ENCODE measurements at places on chromosomes 3 and 15.

DNA sequence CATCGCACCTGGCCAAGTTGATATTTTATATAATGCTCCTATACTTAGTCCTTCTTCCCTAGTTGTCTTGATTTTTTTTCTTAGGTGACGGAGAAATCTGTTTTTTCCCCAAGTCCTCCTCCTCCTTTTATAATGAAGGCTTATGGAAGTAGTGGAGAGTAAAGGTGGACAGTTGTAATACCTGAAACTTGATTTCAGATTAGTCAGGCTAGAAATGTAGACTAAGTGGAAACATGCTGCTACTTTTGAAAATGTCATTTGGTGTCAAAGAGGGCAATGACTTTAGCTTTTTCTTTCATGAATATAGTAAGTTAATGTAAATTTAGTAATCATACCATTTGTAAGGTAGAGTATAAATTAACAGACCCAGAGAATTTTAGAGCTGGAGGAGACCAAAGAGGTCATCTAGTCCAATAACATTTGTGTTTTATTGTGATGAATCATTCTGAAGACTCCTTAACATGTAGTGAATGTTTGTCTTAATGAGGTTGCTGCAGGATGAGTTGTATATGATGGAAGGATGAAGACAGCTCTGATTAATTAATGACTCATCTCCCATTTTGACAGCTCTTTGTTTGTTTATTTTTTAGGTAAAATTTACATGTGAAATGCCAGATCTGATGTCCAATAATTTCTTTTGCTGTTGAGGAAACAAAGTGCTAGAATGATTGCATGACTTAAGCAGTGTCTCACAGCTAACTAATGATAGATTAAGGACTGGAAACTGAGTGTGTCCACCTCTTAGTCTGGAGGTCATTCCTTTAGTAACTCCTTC lies 8.7 kb downstream of the CTDSPL2 start:
- DNase-seq = no peak

GRCh38 chr15:101813803-101814534 lies 2.0 kb downstream of the OR4F15 start:
- DNase-seq = peak; percentile 85

DNA sequence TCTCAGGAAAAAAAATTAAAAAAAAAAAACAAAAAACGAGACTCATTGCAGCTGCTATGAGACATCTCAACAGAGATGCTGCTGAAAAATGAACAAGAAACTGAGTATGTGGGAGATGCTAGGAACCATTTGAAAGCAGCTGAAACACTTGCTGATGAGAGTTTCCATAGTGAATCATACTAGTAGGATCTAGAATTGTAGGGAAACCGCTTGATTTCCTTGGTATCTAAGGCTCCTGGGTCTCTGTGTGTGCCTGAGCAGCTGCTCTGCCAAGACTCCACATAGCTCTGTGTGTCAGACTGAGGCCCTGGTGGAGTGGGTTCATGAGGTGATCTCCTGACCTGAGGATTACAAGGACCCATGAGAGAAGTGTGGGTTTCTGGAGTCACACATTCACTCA lies 313.4 kb upstream of the NECTIN3 start:
- DNase-seq = peak; percentile 13

DNA sequence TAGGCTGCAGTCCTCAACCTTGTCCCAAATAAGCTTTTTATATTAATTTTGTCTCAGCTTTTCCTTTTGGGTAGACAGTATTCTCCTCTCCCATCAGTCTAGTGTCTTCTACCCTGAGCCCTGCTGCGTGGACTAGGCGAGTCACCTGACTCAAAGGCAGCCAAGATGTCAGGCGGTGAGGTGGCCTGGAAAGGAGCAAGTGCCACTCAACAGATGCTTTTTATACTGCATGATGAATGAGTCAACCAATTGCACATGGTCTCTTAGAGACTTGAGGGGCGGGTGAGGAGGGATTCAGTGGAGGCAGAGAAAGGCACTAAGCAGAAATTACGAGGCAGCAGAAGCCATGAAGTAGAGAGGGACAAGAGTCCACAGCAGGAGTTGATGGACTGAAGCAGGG lies 95.9 kb downstream of the FRMD4B start:
- DNase-seq = no peak

- no peak for DNase-seq
Measured at GRCh38 chr3:43699864-43700263, 9.1 kb downstream of the ABHD5 start.

DNA sequence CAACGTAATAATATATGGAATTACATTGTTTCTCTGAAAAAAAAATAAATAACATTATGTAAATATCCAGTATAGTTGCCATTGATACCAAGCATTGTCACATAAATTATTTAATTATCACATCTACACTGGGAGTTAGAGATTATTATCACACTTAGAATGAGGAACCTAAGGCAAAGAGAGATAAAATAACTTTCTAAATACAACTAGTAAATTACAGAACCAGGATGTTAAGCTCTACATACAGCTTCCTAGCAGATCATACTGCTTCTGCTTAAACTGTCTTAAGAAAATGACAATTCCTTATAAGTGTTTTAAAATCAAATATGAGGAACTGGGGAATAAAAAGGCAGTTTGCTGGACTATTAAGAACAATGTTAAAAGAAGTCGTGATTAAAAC lies 104.5 kb downstream of the NSUN3 start:
- no peak for DNase-seq

DNA sequence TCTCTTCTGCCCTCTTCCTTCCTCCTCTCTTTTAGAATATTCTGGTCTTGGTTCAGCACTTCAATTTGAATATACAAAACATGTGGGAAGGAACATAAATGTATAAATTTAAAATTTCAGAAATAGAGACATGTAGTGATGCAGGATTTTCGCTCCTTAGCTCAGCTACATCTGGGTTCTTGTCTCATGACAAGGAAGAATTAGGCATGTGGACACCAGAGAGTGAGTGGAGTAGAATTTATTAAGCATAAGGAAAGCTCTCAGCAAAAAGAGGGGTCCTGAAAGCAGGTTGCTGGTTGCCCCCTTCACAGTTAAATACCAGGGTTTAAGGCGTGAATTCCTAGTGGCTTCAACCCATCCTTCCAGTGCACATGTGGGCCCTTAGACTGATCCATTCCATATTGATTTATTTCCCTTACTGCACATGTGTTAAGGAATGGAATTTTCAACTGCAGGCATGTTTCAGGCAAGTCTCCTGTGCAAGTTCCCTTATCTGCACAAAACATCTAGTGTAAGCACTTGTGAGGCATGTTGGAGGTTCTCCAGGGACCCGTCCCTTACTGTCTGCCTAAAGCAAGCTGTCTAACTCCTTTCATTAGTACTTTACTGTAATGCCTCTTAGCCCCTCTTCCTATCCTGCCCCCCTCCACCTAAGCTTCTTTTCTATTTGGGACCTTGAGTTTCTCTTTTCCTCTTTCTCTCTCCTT lies 133.2 kb upstream of the STRIT1 start:
- DNase-seq = peak; percentile 63

DNA sequence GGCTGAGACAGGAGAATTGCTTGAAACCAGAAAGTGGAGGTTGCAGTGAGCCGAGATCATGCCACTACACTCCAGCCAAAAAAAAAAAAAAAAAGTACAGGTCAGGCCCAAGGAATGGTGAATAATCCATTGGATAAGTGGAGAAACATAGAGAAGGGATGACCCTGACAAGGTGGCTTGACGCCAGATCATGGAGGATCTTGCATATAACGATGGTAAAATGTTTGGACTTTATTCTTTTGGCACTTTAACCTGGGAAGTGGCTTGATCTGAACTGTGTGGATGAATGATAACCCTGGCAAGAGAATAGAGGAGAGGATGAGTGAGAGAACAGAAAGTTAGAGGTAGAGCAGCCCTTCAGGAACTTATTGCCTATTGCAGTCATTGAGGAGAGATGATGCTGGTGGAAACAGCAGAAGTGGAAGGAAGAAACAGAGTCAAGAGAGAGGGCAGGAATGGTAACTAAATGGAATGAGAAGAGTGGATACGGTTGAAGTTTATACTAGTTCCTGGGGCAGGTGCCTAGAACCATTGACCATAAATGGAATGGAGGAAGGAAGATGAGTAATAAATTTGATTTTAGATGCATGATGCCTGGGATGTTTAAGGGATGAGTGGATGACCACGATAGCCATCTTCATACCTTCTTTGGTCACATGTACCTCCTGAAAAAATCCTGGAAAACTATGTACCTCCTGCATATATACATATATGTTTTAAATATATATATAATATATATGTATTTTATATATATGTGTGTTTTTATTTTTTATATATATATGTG lies 57.8 kb downstream of the BLM start:
- DNase-seq = peak; percentile 66

- no peak for DNase-seq
Measured at GRCh38 chr3:15755181-15755580, 42.6 kb downstream of the ANKRD28 start.

- no peak for DNase-seq
Measured at GRCh38 chr15:84807228-84807627, 9.9 kb upstream of the ALPK3 start.

DNA sequence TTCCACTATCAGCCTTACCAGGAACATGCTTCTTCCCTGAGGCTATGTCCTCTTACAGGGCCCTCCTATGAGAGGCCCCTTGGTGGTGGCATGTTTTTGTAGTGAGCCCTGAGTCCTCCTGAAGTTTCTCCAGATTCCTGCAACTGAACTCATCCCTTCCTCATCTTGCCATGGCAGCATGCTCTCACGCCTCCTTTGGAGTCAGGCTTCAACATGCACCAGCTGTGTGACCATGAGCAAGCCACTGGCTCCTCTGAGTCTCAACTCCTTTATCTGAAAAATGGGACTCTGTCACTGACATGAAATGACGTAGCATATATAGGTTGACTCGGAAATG lies 216.3 kb upstream of the TLE3 start:
- DNase-seq = no peak

GRCh38 chr3:6805236-6805635 lies 55.7 kb upstream of the GRM7 start:
- no peak for DNase-seq

DNA sequence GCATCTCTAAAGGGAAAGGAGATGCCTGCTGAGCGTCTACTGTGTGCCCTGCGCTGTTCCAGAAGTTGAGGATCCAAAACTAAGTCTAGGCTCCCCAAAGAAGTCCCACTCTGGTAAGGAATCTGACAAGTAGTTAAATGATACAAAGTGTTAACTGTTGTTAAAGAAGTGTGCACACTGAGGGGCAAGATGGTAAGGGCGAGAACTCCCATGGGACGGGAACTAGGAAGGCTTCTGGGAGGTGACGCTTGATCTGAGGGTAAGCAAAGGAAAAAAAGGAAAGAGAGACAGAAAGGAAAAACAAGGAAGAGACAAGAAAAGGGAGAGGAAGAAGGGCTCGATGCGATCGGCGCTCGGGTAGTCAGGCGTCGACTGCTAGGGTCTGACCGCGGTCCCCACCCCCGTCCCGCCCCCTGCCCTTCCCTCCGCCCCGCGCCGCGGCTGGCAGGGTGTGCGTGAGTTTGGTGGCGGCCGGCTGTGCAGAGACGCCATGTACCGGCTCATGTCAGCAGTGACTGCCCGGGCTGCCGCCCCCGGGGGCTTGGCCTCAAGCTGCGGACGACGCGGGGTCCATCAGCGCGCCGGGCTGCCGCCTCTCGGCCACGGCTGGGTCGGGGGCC lies at the start of gene LACTB:
Gene LACTB (plus strand): TSS at position 480 of the 620 bp plus-strand sequence. CDS start 11 bp downstream, at position 491.
- DNase-seq = peak; percentile 92

GRCh38 chr15:41061667-41062066 lies 54.4 kb downstream of the INO80 start:
- DNase-seq = no peak

- DNase-seq = no peak
Measured at GRCh38 chr3:106229495-106230278, 360.9 kb upstream of the CBLB start.

DNA sequence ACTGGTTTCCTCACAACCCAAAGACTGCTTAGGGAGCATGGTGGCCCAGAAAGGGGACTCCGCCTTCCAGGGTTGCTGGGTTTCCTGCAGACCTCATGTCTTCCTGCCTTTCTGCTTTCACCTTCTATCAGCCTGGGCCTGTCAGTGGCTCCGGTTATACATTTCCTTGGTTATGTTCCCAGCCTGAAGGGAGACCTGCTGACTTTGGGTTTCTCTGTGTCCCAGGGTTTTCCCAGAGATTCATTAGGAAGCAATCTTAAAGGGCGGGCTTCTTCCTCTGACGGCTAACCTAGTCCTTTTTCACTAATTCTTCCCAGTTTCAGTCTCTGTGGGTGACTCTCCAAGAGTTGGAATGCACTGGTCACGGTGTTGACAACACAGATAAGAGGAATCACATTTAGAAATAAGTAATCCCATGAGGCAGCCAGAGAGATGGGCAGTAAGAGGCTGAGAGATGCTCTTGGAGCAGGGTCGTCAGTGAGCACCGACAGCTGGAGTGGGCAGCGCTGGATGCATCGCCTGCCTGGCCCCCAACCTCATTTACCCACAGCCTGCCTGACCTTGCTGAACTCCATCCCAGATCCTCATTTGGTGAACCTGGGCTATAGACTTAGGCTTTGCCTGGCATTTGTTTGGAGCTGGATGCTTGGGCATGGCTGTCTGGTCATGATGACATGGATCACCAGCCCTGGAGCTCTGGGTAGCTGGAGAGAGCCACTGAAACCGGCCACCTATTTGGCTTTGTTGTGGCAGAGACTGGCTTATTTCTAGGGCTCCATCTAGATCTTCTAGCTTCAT lies 10.0 kb upstream of the EHD4 start:
- no peak for DNase-seq

- no peak for DNase-seq
Measured at GRCh38 chr15:75916978-75917377, 13.3 kb downstream of the FBXO22 start.

DNA sequence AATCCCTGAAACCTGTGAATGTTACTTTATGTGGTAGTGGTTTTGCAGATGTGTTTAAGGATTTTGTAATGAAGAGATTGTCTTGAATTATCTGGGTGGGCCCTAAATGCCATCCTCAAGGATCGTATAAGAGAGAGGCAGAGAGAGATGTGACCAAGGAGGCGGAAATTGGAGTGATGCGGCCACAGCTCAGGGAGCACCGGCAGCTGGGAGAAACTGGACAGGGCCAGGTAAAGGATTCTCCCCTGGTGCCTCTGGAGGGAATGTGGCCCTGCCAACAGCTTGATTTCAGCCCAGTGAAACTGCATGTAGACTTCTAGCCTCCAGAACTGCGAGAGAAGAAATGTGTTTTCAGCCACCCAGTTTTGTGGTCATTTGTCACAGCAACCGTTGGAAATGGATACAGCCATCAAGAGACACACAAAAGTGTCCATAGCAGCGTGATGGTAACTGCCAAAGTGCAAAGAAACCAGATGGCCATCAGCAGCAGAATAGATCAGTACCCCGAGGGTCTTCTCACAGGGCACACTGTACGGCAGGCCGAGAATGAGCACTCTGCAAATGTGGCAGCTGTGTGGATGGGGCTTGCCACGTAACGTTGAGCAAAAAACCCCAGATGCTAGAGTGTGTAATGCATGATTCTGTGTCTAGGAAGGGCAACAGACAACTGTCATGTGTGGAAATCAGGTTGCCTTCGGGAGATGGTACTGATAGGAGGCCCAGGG lies 12.2 kb downstream of the APBA2 start:
- no peak for DNase-seq
